Upper lobe of left lung (tissue), 6 donors: ENCODE measurements at places on chromosomes 7 and 10. TPM values are rescaled to one million over a fixed set of nuclear protein-coding genes. Genes with fewer than 3 reads are reported as not detected.

GRCh38 chr10:77983384-77984341 lies 45.7 kb downstream of the POLR3A start:
- DNase-seq: no peak

- DNase-seq: no peak
Observed at GRCh38 chr10:2761971-2762370, 305.4 kb upstream of the PFKP start.

MCU gene
- 32.5 TPM for total RNA-seq

DNA sequence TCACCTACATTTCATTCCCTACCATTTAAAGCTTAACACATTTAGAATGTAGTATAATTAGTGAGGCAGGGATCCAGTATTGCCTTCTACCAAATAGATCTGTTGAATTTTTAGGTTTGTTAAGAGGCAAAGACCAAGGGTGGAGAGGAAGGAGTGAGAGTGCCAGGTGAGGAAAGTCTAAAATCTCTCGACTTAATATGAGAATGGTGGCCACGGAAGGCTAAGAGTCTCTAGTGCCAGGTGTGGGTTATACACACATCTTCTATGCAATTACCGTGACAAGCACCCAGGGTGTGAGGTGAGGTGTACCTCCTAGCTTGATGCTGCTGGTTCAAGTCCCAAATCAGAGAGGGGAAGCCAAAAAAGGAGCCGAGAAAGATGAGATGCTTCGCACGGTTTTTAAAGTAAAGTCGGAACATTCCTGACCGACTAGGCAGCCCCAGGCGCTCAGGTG lies 439 bp downstream of the IQUB start:
- DNase-seq: no peak
